ENCODE measurements at places on chromosomes 7 and 10.

DNA sequence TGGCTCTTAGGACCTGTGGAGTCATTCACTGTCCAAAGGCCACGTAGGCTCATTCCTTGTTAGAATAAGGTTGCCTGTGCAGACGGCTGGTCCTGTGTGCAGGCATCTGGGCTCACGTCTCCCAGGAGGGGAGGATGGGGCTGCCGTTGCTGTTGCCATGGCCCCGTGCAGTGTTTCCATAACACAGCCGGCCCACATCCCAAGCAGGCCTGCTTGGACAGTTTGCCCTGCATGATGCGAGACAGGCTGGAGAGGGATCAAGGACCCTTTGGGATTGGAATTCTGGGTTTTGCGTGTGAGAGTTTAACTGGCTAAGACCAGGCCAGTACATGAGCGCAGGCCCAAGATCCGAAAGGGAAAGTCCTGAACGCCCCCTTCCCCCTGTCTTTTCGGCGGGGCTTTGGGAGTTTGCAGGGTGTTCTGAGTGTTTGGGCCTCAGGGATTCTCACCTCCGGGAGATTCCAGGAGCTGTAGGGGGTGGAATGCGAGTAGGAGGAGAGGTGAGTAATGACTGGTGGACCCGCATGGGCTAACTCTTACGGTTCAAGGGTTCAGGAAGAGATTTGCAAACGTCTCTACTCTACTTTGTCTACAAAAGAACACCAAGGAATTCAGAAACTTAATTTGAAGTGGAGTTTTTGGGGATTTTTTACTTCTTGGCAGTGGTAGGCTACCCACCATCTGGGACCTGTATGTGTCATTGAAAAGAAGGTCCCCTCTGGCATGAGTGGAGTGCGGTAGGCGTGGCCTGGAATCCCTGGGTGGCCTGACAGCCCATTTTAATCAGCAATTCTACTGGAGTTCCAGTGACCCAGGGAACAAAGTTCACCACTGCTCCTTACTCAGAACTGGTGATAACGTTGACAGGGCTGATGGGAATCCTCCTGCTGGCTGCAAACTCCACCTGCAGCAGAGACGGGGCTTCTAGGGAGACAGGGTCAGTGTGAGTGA, 125.4 kb downstream of the ITIH5 start:
- DNase-seq = no peak

DNA sequence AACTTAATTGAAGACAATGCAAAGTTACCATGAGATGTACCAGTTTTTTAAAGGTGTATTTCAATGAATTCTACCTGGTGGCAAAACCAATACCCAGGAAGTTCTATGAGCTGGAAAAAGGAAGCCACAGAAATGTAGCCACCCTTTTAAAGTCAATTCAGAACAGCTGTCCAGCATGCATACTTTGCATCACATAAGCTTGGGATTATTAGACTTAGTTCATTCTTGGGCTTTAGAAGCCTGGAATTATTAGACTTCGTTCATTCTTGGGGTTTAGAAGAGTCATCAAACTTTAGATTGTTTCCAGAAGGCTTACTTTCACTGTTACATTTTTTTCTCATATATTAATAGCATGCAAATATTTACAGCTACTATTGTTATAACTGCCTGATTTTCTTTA, 20.9 kb downstream of the SLC25A13 start:
- no peak for DNase-seq

- DNase-seq = peak; percentile 100
Measured at GRCh38 chr7:25854608-25855497, 297.1 kb upstream of the NFE2L3 start.

GRCh38 chr10:30510184-30510931, 76.4 kb downstream of the MAP3K8 start:
- DNase-seq = peak; percentile 12

- DNase-seq = peak; percentile 81
Measured at GRCh38 chr10:60910543-60910942, 33.4 kb downstream of the RHOBTB1 start.

DNA sequence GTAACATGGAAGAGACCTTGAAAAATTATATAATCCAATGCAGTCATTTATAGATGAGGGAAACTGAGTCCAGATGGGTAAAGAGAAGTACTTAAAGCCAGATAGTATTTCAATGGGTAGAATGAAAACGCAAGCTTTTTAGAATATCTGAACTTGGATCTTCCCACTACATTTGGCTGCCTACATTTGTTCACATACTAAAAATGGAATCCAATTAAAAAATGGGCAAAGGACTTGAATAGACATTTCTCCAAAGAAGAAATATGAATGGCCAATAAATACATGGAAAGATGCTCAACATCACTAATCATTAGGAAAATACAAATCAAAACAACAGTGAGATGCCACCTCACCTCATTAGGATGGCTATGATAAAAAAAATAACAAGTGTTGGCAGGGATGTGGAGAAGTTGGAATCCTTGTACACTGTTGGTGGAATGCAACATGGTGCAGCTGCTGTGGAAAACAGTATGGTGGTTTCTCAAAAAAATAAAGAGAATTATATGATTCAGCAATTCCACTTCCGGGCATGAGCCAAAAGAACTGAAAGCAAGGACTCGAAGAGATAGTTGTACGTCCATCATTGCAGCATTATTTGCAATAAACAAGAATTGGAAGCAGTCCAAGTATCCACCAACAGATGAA, 188.0 kb downstream of the FRMD4A start:
- DNase-seq = no peak

GRCh38 chr7:72462311-72462710, 50.2 kb upstream of the CALN1 start:
- no peak for DNase-seq

DNA sequence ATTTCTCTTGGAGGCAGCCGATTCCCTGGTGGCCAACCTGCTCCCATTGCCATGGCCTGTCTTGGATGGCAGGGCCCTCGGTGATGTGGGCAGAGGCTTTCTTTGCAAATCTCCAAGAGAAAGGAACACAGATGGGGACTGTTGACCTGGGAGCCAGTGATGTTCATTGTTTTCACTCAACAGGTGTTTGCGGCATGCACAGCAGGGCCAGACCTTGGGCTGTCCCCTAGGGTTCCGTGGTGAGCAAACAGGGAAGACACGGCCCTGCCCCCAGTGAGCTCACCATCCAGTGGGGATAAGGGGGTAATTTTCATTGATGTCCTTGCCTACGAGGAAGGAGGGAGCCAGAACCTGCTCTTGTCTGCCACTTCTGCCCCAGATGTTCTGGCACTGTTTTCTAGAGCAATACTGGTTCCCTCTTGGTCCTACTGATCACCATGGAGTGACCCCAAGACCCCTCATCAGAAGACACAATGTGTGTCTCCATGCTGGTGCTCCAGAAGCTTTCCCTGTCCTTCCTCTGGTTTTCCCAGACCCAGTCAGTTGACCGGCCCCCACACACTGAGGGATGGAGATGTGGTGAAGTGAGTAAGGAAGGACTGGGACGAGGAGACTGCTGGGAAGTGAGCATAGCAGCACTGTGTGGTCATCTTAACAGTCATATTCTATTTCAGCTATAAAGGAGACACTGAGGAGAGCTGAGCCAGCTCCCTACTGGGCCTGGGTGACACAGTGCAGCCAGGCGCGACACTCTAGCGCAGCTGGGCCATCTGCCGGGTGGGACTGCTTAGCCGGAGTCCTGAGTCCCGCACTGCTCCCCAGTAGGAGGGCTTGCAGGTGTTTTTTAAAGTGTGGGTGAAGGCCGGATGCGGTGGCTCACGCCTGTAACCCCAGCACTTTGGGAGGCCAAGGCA, 20.4 kb upstream of the FIGNL1 start:
- DNase-seq = no peak

GRCh38 chr7:39349452-39350123, 216.6 kb upstream of the YAE1 start:
- DNase-seq = peak; percentile 54

DNA sequence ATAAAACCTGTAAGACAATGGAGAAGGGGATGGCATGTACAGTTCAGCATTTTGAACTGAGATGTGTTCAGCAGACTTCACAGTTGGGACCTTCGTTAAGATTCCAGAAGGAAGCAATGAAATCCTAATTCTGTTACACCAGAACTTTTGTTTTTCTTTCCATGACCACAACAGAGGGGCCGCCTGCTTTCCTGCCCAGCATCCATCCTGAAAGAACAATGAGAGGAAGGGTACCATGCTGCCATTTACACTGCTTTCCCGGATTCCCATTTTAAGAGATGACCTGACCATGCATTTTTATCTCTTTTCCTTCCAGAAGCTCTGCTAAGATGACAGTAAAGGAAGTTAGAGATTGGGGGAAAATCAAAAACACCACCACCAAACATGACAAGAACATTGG, 92.7 kb downstream of the PIP4K2A start:
- DNase-seq = no peak

- DNase-seq = no peak
Measured at GRCh38 chr10:58697691-58698090, 185.0 kb downstream of the BICC1 start.

GRCh38 chr10:104546756-104547155, 94.3 kb upstream of the SORCS3 start:
- DNase-seq = no peak

- DNase-seq = no peak
Measured at GRCh38 chr10:62058476-62058875, 157.0 kb downstream of the ARID5B start.

DNA sequence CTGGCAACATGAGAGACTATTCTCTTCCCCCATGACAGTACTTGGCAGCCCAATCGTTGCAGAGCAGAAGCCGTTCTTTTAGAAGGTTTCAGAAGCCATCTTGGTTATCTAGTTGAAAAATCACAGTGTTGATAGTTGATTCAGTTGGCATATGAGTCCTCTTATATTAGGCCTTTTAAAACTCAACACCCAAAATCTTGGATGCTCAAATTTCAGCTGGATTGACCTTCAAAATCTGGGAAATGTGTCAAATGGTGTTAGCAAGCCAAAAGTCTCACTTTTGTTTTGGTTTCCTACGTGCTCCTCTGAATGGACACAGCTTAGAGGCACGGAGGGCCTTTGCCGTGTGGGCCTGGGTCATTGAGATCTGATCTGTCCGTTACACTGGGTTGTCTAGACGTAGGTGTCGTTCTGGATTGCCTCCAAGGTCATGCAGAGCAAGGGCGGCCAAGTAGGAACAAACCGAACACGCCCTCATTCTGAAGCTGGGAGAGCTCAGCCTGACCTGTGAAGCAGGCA, 59.3 kb upstream of the BMPER start:
- no peak for DNase-seq

GRCh38 chr7:444606-445005, 75.0 kb downstream of the PDGFA start:
- no peak for DNase-seq

DNA sequence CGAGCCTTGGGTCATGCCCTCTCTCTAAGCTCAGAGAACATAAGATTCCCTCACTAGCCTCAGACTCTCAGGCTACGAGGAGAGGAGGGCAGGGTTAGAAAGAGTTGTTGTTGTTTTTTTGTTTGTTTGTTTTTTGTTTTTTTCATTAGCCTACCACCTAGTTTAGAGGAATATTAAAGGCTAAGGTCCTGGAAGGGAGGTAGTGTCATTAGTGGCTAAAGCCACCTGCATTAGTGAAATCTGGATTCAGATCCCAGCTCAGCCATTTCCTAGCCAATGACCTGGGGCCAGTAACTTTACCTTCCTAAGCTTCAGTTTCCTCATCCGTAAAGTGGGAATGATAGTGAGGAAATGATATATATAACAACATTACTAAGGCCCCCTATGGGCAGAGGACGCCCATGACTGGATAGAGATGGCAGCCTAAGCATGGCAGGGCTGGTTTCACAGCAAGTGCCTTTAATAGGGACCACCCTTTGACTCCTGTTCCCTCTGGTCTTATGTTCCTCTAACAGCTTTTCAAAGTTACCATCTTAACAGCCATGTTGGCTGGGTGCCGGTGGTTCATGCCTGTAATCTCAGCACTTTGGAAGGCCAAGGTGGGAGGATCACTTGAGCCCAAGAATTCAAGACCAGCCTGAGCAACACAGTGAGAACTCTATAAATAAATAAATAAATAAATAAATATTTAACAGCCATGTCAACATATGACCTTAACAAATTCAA, 5.1 kb downstream of the DDIT4 start:
- DNase-seq = no peak

- no peak for DNase-seq
Measured at GRCh38 chr7:87220734-87221215, 1.2 kb upstream of the TMEM243 start.

- DNase-seq = no peak
Measured at GRCh38 chr7:133183969-133184368, 68.9 kb upstream of the EXOC4 start.

- no peak for DNase-seq
Measured at GRCh38 chr10:82888809-82889455, 1013.9 kb downstream of the NRG3 start.

DNA sequence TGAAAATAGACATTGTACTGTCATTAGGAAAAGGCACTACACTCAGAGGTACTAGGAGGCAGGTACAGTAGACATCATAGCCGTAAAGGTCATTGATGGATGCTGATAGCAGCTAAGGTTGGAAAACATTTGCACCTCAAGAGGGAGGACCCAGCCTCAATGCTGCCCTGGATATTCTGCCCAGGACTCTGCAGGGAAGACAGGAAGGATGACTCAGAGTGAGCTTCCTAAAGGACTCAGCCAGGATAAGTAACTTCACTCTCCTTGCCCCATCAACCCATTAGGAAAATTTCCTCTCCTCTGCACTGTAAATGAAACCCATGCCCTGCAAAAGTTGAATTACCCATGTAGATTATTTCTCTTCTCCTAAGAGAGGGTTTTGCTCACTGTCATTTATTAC, 617.9 kb upstream of the MKI67 start:
- DNase-seq = no peak

DNA sequence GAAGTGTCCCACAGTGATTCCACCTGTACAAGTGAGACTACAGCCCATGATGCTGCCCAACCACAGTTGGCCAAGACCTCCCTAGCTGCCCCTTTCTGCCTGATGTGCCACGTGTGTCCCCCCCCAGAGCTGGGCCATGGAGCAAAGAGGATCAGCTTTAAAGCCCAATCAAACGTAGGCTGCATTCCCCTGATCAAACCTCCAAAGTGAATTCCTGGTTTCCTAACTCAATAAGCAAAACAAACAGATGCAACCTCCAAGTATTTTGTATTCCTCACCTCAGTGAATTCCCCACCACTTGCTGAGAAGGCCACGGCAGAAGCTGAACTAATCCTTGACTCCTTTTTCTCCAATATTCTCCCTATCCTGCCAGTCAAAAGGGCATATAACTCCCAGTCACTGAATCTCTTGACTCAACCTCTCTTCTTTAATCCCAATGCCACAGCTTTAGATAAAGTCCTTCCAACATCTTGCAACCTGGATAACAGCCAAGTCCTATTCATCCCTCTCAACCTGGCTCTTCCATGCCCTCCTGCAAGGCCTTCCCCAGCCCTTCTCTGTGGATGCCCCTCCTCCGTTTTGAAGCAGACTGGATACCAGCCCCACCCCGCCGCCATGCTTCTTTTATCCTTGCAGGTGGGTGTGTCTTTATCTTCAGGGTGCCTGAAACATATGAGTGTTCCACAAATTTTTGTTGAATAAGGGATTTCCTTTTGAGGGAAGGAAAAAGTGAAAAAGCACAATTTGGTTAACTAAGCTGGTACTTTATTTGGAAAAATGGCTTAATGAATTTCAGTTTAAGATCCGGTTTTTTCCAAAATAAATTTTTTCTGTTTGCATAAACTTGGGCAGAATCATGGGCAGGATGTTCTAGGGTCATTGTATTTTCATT, 285.2 kb upstream of the MKLN1 start:
- DNase-seq = no peak

- DNase-seq = no peak
Measured at GRCh38 chr10:133336577-133337369, at the start of gene CALY. Gene CALY (minus strand): TSS chr10:133336896. CDS start chr10:133328989, 7,907 bp downstream.
